ENCODE measurements at places on chromosomes 11 and 22. TPM values are rescaled to one million over a fixed set of nuclear protein-coding genes. Genes with fewer than 3 reads are reported as not detected.
A peak's percentile ranks its signal among the peaks of the same experiment; 100 is the strongest.

DNA sequence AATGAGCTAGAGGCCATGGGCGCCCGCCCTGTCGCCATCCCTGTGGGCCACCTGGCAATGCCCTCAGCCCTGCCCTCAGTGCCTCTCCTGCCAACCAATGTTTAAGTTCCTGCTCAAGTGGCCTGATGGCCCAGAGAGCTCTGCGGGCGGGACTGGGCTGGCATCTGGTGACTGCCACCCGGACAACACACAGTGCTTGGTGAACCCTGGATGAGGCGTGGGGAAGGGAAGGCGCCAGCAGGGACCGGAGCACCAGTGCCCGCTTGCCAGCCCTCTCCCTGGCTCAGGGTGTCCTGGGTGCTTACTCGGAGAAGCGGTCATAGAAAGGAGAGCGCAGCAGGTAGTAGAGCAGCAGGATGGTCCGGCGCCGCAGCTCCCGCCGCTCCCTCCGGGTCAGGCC, 4.2 kb downstream of the PEX16 start:
- H3K4me3 ChIP-seq, result no peak overlapping the region
- DNase-seq, result no peak
- H3K27me3 ChIP-seq, result no peaks in the 10 kb centered on the region

DNA sequence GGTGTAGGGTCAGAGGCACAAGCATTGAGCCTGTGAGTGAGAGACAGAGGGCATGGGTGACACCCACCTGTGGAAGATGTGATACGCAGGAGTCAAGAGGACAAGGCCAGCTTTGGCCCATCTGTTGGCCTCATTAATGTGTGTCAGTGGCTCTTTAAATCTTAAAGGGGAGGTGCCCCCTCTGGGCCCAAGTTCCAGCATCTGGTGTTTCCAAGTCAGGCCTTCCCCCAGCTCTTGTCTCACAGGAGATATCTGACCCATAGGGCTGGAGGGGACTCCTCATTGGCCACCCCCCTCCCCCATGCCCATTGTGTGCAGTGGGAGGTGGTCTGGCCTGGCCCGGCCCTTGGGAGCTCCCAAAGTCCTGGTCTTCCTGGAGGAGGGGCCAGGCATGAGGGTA, 8.9 kb downstream of the KCNK7 start:
- peaks cover 62% of the 10 kb centered on the region for H3K36me3 ChIP-seq
- no peaks in the 10 kb centered on the region for H3K27me3 ChIP-seq
- no peak overlapping the region for H3K4me3 ChIP-seq
- no peak overlapping the region for H3K27ac ChIP-seq
- H3K4me1 ChIP-seq, result peaks cover 31% of the 10 kb centered on the region

GRCh38 chr11:75547617-75548058, 14.4 kb upstream of the SERPINH1 start:
- no peaks in the 10 kb centered on the region for H3K36me3 ChIP-seq
- H3K27me3 ChIP-seq, result peaks cover 24% of the 10 kb centered on the region
- H3K4me3 ChIP-seq, result no peak overlapping the region
- peak; percentile 20 for DNase-seq
- H3K4me1 ChIP-seq, result no peaks in the 10 kb centered on the region

GRCh38 chr11:123184531-123184930, 10.5 kb downstream of the CLMP start:
- H3K27me3 ChIP-seq, result peaks cover 4% of the 10 kb centered on the region
- DNase-seq, result no peak

- H3K27ac ChIP-seq, result no peak overlapping the region
- H3K36me3 ChIP-seq, result no peaks in the 10 kb centered on the region
- H3K4me1 ChIP-seq, result peaks cover 45% of the 10 kb centered on the region
- DNase-seq, result no peak
- no peak overlapping the region for H3K4me3 ChIP-seq
Measured at GRCh38 chr11:69300120-69301060, 6.4 kb downstream of the MYEOV start.

DNA sequence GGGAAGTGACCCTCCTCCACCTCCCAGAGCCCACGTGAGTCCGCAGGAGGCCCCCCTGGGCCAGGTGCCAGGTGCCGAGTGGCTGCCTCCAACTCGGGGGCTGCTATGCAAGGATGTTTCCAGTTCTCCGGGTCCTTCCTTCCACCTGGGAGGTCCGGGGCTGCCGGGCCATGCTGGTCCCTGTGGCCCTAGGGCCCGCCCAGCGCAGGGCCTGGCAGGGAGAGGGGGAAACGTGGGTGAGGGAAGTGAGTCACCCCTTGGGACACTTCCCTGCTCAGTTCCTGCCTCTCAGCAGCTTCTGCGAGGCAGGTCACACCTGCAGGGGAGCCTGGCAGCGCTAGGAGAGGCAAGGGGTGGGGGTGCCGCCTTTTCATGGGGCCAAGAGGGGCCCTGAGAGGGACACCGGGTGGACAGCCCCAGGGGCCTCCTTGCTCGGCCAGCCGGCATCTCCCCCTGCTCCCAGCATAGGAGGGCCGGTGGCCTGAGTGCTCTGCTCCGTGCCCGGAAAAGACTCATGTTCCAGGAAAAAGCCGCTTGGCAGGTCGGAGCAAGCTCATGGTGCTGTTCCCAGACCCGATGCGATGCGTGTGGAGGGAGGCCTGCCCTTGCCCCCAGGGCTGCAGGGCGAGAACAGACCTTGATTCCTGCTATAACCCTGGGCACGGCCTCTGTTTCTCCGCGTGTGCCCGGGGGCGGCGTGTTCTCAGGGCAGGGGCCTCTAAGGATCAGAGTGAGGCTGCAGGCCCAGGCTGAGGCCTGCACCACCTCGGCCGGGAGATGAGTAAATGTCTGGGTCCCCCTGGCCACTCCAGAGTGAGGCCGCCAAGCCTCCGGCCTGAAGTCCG, 30.3 kb upstream of the WNT7B start:
- no peak overlapping the region for H3K27ac ChIP-seq
- H3K4me3 ChIP-seq, result no peak overlapping the region
- no peaks in the 10 kb centered on the region for H3K27me3 ChIP-seq
- no peaks in the 10 kb centered on the region for H3K36me3 ChIP-seq
- DNase-seq, result no peak

- H3K27me3 ChIP-seq, result peaks cover 12% of the 10 kb centered on the region
- peak; percentile 5 for DNase-seq
- no peak overlapping the region for H3K4me3 ChIP-seq
- H3K36me3 ChIP-seq, result no peaks in the 10 kb centered on the region
- peaks cover 17% of the 10 kb centered on the region for H3K4me1 ChIP-seq
Measured at GRCh38 chr11:34234086-34234740, 123.6 kb downstream of the ABTB2 start.

DNA sequence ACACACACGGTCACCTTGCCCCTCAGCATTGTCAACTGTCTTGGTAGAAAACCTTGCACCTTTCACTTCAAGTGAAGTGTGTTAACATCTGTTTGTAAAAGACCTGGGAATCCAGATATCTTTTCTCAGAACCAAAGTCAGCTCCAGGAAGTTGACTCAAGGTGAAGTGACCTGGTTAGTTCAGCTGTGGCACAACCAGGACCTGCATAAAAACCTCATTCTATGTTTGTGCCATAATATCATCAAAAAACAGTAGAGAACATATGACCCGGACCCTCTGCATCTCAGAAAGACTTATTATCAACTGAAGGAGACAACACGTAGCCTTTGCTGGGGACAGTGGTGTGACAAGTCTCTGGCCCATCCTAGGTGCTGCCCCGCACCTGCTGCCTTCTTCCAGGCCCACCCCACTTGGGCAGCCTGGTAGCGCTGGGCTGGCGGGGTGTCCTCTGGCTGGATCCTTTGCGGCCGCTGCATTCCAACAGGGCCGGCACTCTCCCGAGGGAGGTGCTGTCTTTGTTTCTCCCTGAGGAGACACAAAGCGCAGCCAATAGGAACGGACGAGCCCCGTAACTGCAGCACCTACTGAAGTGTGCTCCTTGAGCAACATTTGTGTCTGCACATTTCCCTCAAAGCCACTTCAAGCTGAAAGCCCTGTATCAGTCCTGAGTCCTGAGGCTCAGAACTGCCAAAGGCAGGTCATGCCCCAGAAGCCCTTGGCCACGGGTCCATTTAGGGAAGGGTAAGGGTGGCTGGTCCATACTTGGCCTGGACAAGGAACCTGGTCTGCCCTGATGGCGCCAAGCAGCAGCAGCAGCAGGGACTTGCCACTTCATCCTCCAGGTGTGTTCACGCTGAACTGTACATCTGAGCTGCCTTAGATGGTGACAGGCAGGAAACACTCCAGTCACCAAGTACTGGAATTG, 25.2 kb downstream of the LRRC74B start:
- H3K4me1 ChIP-seq, result no peaks in the 10 kb centered on the region
- no peak overlapping the region for H3K4me3 ChIP-seq
- peaks cover 10% of the 10 kb centered on the region for H3K27me3 ChIP-seq
- no peak for DNase-seq

Gene CNIH2
- 1.9 TPM for total RNA-seq

GRCh38 chr11:91840640-91841240, 383.9 kb upstream of the FAT3 start:
- H3K4me3 ChIP-seq, result no peak overlapping the region
- no peaks in the 10 kb centered on the region for H3K27me3 ChIP-seq
- no peak for DNase-seq
- H3K4me1 ChIP-seq, result no peaks in the 10 kb centered on the region

GRCh38 chr11:95228081-95228749, 2.8 kb downstream of the SESN3 start:
- no peaks in the 10 kb centered on the region for H3K36me3 ChIP-seq
- DNase-seq, result no peak
- H3K27ac ChIP-seq, result no peak overlapping the region
- H3K27me3 ChIP-seq, result no peaks in the 10 kb centered on the region
- peaks cover 12% of the 10 kb centered on the region for H3K4me1 ChIP-seq
